ENCODE measurements at places on chromosomes 16 and 17.

DNA sequence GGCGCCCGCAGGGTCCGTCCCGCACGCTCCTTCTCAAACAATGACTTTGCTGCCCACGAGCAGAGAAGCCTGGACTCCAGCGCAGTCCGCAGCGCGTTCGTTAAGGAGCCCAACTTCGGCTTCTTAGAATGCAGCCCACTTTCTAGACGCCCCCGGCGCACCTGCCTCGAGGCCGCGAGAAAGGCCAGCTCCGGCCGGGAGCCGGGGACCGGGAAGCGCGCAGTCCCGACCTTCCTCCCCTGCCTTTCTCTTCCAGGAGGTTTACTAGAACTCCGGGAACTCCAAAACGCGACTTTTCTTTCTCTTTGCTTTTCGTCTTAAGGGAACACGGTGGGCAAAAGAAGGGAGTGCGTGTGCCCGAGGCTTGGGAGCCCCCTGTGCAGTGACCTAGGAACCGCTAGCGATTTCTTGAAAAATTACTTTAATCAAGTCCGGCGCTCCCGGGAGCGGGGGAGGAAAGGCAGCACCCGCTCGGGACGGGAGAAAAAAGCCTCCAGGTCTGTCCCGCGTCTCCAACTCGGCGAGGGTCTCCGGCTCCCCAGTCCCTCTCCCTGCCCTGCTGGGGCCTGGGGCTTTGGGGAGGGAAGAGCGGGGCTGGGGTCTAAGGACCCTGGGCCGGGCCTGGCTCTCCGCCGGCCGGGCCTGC lies 2.6 kb downstream of the HNF1B start:
- H3K27ac ChIP-seq = no peak overlapping the region
- H3K36me3 ChIP-seq = no peaks in the 10 kb centered on the region
- peak; percentile 7 for DNase-seq
- no peak overlapping the region for H3K4me3 ChIP-seq
- H3K27me3 ChIP-seq = peaks cover 86% of the 10 kb centered on the region

GRCh38 chr17:78314683-78315354 lies 45.1 kb downstream of the SOCS3 start:
- H3K4me3 ChIP-seq = no peak overlapping the region
- no peak for DNase-seq
- H3K36me3 ChIP-seq = no peaks in the 10 kb centered on the region
- H3K4me1 ChIP-seq = peaks cover 42% of the 10 kb centered on the region

- H3K27ac ChIP-seq = no peak overlapping the region
- no peaks in the 10 kb centered on the region for H3K27me3 ChIP-seq
- H3K36me3 ChIP-seq = peaks cover 49% of the 10 kb centered on the region
- H3K4me1 ChIP-seq = no peaks in the 10 kb centered on the region
- DNase-seq = no peak
- H3K4me3 ChIP-seq = no peak overlapping the region
These were observed 80.0 kb downstream of the CPPED1 start for GRCh38 chr16:12723681-12724080.

- H3K36me3 ChIP-seq = no peaks in the 10 kb centered on the region
- DNase-seq = no peak
- H3K4me3 ChIP-seq = no peak overlapping the region
- H3K27ac ChIP-seq = no peak overlapping the region
These were observed 10.2 kb upstream of the TMEM238L start for GRCh38 chr17:10814075-10814474.

DNA sequence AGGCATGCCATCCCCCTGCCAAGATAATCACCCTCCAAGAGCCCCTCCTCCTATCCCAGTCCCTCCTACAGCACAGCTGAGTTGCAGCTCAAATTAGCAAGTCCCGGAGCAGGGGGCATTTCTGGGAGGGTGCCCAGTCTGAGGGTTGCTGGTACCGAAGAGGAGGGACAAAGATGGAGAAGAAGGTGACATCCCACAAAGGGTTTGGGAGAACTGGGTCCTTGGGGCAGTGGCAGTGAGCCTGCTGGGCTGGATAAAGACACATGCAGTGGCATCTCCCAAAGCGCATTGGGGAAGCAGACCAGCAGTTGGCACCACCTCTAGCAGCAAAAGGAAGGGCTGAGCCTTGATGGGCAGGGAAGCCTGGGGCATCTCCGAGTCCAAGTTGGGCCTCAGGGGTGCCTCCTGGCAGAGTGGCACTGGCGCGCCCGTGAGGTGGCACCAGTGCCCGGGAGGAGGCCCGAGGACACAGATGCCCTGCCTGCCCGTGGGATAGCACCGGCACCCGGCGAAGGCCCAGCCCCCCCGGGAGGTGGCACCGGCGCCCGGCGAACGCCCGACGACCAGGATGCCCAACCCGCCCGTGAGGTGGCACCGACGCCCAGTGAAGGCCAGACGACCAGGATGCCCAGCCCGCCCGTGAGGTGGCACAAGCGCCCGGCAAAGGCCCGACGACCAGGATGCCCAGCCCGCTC lies 622 bp downstream of the TOM1L2 start:
- H3K4me3 ChIP-seq = peak overlapping the region; percentile 50
- no peaks in the 10 kb centered on the region for H3K27me3 ChIP-seq
- DNase-seq = peak; percentile 28
- peaks cover 52% of the 10 kb centered on the region for H3K4me1 ChIP-seq
- peak overlapping the region; percentile 42 for H3K27ac ChIP-seq

DNA sequence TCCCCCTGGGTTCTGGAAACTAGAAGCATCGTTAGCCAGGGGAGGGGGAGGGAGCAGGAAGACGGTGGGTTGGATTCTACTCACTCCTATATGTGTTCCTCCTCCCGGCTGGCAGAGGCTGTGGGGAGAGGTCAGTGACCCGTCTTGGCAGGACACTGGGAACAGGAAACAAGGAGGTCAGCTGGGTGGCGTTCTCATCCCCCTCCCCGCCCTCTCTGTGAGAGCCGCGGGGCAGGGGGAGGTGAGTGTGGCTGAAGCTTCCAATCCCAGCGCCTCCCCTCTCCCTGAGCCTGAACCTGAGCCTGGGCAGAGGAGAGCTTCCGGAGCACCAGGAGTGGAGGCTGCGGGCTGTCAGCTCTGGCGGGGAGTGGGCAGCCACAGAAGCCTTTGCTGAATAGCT lies 12.5 kb downstream of the GPRC5C start:
- peaks cover 2% of the 10 kb centered on the region for H3K27me3 ChIP-seq
- peak overlapping the region; percentile 20 for H3K4me3 ChIP-seq
- no peak overlapping the region for H3K27ac ChIP-seq
- peak; percentile 31 for DNase-seq
- H3K4me1 ChIP-seq = peaks cover 61% of the 10 kb centered on the region
- no peaks in the 10 kb centered on the region for H3K36me3 ChIP-seq

DNA sequence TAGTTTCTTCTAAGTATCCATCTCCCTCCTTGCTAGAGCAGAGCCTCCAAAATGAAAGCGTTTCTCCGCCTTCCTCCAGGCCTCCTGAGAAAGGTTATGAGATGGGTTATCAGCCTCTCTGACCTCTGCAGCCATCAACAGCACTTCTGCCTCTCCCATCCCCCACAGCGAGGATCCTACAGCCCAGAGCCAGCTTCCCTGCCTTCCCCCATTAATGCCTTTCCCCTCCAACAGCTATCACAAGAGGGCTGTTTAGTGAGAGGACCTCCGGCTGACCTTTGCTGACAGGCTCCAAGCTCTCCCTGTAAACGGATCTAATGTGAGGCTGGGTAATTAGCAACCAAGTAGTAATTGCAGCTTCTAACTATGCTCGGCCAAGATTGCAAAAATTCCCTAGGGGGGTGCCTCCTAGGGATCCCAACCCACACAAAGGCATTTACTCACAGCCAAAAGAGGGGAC lies 55.8 kb downstream of the ZFHX3 start:
- no peak overlapping the region for H3K4me3 ChIP-seq
- H3K27ac ChIP-seq = no peak overlapping the region
- H3K4me1 ChIP-seq = peaks cover 38% of the 10 kb centered on the region
- H3K27me3 ChIP-seq = no peaks in the 10 kb centered on the region
- no peaks in the 10 kb centered on the region for H3K36me3 ChIP-seq

DNA sequence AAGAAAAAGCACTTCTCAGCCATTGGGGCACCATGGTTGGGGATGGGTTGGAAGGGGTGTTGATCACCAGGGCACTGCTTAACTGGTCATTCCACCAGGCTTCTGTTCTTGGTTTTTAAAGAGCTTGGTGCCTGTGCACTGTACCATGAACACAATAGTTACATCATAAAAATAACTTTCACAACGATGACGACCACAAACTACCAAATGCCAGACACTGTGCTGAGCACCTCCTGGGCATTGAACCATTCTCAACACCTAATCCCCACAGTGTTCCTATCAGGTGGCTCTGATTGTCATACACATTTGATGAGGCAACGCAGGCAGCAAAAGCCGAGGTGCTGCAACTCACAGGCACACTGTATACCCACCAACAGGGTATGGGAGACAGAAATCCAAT lies 208.0 kb downstream of the FOXL1 start:
- H3K4me3 ChIP-seq = no peak overlapping the region
- no peak for DNase-seq
- H3K36me3 ChIP-seq = no peaks in the 10 kb centered on the region

DNA sequence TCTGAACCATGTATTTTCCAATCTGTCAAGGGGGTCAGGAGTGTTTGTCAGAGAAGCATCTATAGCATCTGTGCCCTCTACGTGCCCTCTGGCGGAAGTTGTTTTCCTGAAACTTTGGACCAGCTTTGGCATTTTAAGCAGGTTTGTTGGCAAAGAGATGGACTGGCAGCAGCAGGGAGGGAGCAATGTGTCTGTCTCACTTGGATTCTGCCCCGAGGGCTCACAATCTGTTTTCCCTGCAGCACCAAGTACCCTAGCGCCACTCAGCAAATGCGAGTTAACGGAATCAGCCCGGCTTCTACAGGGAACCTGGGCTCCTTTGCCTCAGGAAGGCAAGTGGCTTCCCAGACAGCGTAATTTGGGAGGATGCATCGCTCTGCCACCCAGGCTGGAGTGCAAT lies 17.4 kb downstream of the DUSP14 start:
- H3K36me3 ChIP-seq = no peaks in the 10 kb centered on the region
- no peak for DNase-seq
- H3K4me3 ChIP-seq = no peak overlapping the region
- no peaks in the 10 kb centered on the region for H3K27me3 ChIP-seq

All from CD14-positive monocyte (primary cell).